RWPE1 (cell line): ENCODE measurements at places on chromosomes 2 and 18.

GRCh38 chr2:233082931-233083755 is 23.0 kb downstream of the INPP5D start:
- no peak for DNase-seq

GRCh38 chr2:236985761-236986339 is 99.8 kb upstream of the COPS8 start:
- DNase-seq, result no peak

DNA sequence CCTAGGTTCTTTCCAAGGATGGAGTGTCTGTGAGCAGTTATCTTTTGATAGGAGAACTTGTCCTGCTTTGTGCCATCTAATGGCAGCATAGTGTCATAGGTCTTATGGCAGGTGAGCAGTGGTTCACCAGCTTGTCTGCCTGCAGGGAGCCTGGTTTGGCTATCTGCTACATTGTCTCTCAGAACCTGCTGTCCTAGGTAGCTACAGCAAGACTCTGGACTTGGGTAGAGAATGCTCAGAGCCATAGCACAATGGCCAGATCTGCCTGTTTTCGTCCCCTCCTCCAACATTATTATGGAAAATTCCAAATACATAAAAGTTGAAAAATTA is 28.3 kb downstream of the AGFG1 start:
- no peak for DNase-seq

- no peak for DNase-seq
Observed at GRCh38 chr18:42756214-42756613, 359.3 kb downstream of the RIT2 start.

- no peak for DNase-seq
Observed at GRCh38 chr2:88837511-88838160, 146.2 kb downstream of the RPIA start.
